ENCODE measurements at places on chromosomes 7 and 10.
A peak's percentile ranks its signal among the peaks of the same experiment; 100 is the strongest.

GRCh38 chr7:1099637-1100036, 11.7 kb downstream of the GPER1 start:
- no peak overlapping the region for H3K4me3 ChIP-seq
- DNase-seq, result no peak
- H3K36me3 ChIP-seq, result peaks cover 2% of the 10 kb centered on the region

DNA sequence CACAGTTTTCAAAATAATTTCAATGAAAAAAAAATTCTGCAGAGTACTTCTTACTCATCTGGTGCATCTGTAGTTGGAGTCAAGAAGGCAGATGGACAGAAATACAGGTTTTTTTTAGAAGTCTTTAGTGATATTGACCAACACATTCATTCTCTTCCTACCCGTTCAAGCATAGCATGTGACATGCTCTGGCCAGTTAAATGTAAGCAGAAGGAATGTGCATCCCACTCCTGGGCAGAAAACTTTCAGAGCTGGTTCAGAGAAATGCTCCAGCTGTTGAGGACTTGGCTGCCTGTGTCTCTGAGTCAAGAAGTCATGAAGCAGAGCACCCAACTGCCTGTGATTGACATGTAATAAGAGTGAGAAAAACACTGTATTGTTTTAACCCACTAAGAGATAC, 665.3 kb upstream of the IGFBP3 start:
- H3K27ac ChIP-seq, result no peak overlapping the region
- no peak overlapping the region for H3K4me3 ChIP-seq
- peaks cover 3% of the 10 kb centered on the region for H3K4me1 ChIP-seq

DNA sequence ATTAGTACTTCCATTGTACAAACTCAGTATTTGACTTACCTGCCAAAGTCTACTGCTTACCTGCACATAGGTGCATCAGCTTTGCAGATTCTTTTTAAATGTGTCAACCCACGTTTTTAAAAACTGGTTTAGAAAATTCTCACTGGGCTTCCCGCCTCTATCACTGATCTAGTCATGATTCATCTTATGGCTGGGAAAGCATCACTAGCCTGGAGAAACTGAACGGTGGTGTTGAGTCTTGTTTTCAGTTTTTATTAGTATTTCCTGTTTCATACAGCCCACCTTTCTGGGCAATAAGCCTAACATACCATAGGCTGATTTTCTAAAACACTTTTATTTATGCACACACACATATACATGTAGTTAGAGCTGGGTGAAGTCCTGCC, 19.7 kb downstream of the DOCK1 start:
- DNase-seq, result peak; percentile 60
- no peaks in the 10 kb centered on the region for H3K27me3 ChIP-seq
- H3K4me3 ChIP-seq, result no peak overlapping the region
- H3K4me1 ChIP-seq, result peaks cover 6% of the 10 kb centered on the region
- no peak overlapping the region for H3K27ac ChIP-seq

- H3K27ac ChIP-seq, result no peak overlapping the region
- H3K4me3 ChIP-seq, result no peak overlapping the region
These were observed 17.1 kb downstream of the OGDHL start for GRCh38 chr10:49744924-49745605.

Data from IMR-90 (cell line).